Naive B cell (primary cell): ENCODE measurements at places on chromosomes 6 and 20. TPM values are rescaled to one million over a fixed set of nuclear protein-coding genes. Genes with fewer than 3 reads are reported as not detected.
A peak's percentile ranks its signal among the peaks of the same experiment; 100 is the strongest.

- H3K36me3 ChIP-seq, result peaks cover 8% of the 10 kb centered on the region
- no peak overlapping the region for H3K4me3 ChIP-seq
- DNase-seq, result no peak
- H3K27ac ChIP-seq, result no peak overlapping the region
- H3K4me1 ChIP-seq, result peaks cover 31% of the 10 kb centered on the region
Measured at GRCh38 chr6:75280131-75280855, 4.3 kb downstream of the TMEM30A start.

GRCh38 chr6:34657307-34657978 is 39.1 kb downstream of the ILRUN start:
- H3K4me3 ChIP-seq, result peak overlapping the region; percentile 82
- DNase-seq, result no peak
- H3K4me1 ChIP-seq, result peaks cover 55% of the 10 kb centered on the region
- no peaks in the 10 kb centered on the region for H3K27me3 ChIP-seq

FANCE gene
- polyA plus RNA-seq, result 9.7 TPM

OR10C1 gene
- not detected for polyA plus RNA-seq

NKAPL gene
- 0.40 TPM for polyA plus RNA-seq
